ENCODE measurements at places on chromosomes 12 and 14.

GRCh38 chr12:120100630-120101029, 15.9 kb downstream of the RAB35 start:
- DNase-seq = peak; percentile 64

GRCh38 chr12:96047229-96048211, 12.1 kb upstream of the LTA4H start:
- DNase-seq = peak; percentile 69

- DNase-seq = no peak
These were observed 70.6 kb upstream of the DYNC1H1 start for GRCh38 chr14:101893759-101894158.

DNA sequence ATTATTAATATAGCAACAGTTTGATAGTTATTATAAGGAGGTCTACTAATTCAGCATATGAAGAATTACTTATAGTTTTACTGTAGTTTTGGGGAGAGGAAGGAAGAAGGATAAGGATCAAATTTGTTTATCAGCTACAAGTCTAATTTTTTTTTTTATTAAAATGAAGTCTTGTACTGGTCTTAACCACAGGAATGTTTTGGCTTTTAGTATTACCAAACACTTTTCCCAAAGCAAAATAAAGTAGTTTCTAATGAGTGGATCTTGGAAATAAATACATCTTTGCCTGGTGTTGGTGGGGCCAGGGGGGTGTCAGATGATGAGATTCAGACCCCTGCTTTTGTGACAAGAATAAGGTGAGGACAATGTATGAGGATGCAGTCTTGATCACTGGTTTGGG, 57.2 kb upstream of the ZDHHC17 start:
- DNase-seq = no peak

GRCh38 chr12:11596141-11596540, 53.3 kb upstream of the ETV6 start:
- no peak for DNase-seq

- DNase-seq = peak; percentile 38
These were observed 4.5 kb upstream of the RNASE4 start for GRCh38 chr14:20679907-20680306.

GRCh38 chr12:68899251-68899771, 33.7 kb downstream of the CPM start:
- no peak for DNase-seq

- DNase-seq = no peak
These were observed 976.2 kb upstream of the LRFN5 start for GRCh38 chr14:40630471-40630870.

- no peak for DNase-seq
These were observed 111.4 kb upstream of the TMEM132C start for GRCh38 chr12:128155571-128155970.

DNA sequence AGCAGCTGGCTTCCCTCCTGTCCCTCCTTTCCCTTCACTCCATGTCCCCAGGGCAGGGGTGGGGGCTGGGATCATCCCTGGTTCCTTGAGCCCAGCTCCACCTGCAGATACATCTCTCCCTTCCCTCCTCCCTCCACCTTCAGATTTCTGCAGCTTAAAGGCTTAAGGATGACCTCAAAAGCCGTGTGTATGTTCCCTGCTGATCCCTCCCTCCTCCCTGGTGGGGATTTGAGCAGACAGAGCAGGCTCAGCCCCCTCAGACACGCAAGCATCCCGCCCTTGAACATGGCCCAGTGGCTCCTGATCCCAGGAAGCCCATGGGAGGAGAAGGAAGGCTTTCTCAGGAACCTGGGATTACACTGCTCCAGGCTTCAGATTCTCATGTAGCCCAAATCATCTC, 82.9 kb upstream of the RIN3 start:
- no peak for DNase-seq

DNA sequence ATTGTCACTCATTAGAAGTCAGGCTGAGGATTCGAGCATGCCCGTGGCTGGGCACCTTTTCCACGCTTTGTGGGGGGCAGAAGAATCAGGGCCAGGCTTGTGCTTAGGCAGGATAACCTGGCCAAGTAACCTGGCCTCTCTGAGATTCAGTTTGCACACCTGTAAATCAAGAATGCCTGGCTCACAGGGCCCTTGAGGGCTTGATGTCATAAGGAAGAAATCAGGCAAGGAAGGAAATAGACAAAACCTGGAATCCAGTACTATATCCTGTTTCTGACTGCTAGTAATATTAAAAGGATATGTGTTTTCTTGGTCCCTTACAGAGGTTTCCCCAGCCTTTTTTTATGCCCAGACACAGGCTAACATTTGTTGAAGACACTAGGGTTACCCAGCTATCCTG, 91.9 kb downstream of the SAMD4A start:
- peak; percentile 67 for DNase-seq

DNA sequence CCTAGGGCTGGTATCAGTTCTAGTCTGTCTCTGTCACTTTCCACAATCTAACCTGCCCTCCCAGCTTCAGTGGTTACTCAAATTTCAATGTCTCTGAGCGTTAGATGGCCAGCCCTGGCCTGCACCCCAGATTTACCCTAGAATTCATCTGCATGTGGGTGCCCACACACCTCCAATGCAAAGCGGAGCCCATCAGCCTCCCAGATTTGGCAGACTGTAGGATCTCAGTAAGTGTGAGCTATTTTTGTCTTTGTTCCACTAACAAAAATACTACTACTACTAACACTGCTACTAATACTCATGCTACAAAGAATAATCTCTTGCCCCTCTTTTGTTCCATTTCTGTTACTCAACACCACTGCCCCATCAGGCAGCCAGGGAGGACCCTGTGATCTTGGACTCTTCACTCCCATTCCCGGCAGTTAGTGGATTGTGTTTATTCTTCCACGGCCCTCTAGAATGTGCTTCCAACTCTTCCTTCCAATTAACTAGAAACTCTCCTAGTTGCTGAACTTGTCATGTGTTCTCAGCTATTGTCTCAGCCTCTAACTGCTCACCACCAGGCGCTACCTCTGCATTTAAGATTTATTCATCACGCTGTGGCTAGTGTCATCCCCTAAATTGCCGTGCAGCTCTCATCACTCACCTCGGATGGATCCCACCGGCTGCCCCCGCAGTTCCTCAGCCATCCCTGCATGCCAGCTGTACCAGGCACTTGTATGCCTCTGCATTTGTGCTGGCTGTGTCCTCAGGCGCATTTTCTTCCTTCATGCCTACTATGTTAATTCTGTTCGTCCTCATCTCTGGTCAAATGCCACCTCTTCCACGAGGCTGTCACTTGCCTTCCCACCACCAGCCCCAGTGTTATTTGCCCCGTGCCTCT, 150.6 kb upstream of the HIF1A start:
- no peak for DNase-seq

DNA sequence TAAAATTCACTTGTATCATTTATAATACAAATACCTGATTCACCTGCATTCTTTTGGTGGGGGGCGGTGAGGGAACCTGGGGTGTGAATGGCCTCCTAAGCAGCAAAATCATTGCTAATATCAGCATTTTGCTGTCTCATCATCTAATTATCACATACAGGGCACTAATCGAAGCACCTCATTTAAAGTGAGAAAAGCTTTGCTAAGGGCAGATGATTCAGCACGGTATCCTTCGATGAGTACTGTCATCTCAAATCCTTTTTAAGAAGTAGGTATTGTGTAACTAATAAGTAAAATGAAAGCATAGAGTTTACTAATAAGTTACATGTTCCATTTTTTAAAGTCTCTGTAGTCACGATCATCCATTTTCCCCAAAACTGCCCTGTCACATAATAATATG, 278.1 kb upstream of the SOX5 start:
- DNase-seq = peak; percentile 5

DNA sequence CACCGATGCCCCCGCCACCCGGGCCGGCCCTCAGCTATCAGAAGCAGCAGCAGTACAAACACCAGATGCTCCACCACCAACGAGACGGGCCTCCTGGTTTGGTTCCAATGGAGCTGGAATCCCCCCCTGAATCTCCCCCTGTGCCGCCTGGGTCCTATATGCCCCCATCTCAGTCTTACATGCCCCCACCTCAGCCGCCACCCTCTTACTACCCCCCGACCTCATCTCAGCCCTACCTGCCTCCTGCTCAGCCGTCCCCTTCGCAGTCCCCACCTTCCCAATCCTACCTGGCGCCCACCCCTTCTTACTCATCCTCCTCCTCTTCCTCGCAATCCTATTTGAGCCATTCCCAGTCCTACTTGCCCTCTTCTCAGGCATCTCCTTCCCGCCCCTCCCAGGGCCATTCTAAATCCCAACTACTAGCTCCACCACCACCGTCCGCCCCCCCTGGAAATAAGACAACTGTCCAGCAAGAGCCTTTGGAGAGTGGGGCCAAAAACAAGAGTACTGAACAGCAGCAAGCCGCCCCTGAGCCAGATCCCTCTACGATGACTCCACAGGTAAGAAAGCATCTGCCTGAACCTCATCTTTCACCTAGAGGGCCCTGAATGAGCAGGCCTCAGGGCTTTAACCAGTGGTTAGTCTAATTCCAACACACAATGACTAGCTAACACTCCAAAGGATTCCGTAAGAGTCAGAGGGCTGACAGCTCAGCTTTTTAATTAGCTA, 851 bp downstream of the YLPM1 start:
- peak; percentile 43 for DNase-seq

DNA sequence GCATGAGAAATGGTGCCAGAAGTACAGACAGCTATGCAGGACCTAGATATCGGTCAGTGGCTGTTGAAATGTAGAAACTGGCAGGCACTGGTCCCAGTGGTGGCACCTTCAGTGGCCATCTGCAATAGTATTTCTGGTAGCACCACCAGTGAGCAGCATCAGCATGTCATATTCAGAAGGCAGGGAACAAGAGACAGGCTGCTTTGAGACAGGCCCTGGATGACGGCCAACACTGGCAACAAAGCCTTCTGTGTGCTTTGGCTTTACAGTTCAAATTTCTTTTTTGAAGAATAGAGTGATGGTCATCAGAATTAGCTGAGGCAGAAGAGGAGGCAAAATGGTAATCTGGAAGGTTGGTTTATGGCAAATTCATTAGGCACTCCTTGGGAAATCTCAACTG, 273.4 kb upstream of the SLC16A7 start:
- no peak for DNase-seq

GRCh38 chr12:75853626-75854025, 177.9 kb downstream of the PHLDA1 start:
- no peak for DNase-seq

DNA sequence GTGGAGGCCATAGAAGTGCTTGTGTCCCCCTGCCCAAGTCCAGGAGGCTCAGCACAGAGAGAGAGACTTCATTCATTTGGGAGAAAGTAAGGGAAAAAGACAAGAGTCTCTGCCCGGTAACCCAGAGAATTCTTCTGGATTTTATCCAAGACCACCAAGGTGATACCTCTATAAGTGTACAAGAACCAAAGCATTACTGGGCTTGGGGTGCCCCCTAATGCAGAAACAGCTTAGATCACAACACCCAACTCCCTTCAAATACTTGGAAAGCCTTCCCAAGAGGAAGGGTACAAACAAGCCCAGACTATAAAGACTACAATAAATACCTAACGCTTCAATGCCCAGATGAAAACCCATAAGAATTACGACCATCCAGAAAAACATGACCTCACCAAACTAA, 119.7 kb upstream of the PDE3A start:
- no peak for DNase-seq

GRCh38 chr12:109264943-109265650, 44.0 kb downstream of the FOXN4 start:
- DNase-seq = no peak

DNA sequence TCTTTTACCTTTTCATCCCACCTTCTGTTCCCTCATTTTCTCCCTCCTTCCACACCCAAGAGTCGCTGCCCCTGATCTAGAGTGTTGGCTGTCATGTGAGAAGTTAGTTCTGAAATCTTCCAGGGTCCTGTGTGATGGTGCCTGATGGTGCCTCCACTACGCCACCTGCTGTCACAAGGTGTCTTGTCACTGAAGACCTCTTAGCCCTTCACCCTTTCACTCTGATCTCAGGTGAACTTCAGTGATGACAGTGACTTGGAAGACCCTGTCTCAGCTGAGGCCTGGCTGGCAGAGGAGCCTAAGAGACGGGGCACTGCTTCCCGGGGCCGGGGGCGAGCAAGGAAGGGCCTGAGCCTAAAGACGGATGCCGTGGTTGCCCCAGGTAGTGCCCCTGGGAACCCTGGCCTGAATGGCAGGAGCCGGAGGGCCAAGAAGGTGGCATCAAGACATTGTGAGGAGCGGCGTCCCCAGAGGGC, 7.6 kb upstream of the PFDN5 start:
- DNase-seq = peak; percentile 83

GRCh38 chr14:22039938-22040780, 366.5 kb upstream of the OR4E1 start:
- DNase-seq = peak; percentile 30

GRCh38 chr12:26162905-26163304, 32.5 kb upstream of the SSPN start:
- DNase-seq = no peak

- DNase-seq = no peak
These were observed 28.1 kb upstream of the GPR68 start for GRCh38 chr14:91272341-91273272.

DNA sequence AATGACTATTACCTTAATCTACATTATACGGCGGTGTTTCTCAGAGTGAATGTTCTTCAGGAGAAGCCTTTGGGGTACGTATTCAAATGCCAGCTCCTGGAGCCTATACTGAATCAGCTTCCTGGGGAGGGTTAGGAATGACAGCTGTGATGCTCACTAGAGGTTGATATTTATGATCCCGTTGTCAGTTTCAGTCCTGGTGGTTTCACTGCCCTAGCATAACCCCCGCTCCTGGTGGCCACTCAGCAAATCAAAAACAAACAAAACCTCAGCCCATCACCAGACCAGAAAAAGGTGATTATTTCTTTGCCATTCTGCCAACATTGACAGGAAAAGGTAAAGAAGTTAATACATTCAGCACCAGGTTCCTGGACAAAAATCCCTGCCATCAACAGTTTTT, 136.5 kb upstream of the CRY1 start:
- DNase-seq = no peak

GRCh38 chr12:94649349-94650142, 811 bp downstream of the TMCC3 start:
- peak; percentile 65 for DNase-seq

DNA sequence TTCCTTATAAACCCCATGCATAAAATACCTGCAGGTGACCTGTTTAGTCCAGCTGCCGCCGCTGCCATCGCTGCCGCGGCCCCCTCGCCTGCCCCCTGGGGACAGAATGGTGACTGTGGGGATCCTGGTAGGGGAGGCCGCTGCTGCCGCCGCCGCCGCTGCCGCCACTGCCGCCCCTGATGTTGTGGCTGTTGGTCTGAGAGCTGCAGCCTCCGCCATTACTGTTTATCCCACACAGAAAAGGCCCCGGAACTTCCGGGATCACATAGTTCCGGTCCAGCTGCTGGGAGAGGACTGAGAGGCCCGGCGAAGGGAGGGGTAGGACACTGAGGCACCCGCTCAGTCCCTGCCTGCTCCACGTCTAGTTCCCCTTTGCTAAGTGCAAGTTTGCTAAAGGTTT, 244.9 kb downstream of the C12orf50 start:
- no peak for DNase-seq

Data from dermis blood vessel endothelial cell (primary cell).